Mucosa of descending colon (tissue), 3 donors: ENCODE measurements at places on chromosomes 7 and 10. TPM values are rescaled to one million over a fixed set of nuclear protein-coding genes. Genes with fewer than 3 reads are reported as not detected.

DNA sequence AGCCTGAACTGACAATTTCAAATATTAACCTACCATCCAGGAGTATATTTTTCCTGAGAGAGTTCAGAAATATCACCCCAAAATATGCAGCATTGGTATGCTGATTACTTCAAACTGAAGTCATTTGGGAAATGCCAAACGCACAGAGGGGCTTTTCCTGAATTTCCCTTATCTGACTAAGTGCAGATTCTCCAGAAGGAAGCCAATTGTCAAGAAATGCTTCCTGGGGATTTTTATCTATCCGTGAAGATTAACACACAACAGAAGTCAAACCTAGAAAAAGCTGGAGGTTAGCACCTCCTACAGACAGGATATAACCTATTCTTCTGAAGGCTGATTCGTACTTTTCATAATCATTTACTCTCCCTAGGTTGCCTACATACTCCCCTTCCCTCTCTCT, 91.0 kb downstream of the AKR1D1 start:
- no peak for DNase-seq

DNA sequence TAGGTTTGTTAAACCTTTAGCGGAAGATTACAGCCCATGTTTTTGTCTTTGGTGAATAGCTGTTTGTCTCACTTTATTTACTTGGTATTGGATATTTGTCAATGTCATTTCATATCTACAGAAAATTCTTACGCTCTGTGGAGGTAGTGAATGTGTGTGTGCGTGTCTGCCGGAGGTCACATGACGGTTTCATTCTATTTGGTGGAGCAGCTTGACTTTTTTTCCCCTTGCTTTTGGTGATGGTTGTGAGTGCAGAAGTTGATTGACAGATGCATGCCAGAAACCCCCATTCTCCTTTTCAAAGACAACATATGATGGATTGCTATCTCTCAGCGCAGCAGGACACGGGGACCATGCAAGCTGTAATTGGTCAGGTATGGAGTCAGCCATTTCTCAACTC, at the start of gene POU6F2:
POU6F2 (plus strand) TSS at position 225 of the 400 bp plus-strand sequence; CDS start at position 270, 45 bp downstream.
- no peak for DNase-seq

DNA sequence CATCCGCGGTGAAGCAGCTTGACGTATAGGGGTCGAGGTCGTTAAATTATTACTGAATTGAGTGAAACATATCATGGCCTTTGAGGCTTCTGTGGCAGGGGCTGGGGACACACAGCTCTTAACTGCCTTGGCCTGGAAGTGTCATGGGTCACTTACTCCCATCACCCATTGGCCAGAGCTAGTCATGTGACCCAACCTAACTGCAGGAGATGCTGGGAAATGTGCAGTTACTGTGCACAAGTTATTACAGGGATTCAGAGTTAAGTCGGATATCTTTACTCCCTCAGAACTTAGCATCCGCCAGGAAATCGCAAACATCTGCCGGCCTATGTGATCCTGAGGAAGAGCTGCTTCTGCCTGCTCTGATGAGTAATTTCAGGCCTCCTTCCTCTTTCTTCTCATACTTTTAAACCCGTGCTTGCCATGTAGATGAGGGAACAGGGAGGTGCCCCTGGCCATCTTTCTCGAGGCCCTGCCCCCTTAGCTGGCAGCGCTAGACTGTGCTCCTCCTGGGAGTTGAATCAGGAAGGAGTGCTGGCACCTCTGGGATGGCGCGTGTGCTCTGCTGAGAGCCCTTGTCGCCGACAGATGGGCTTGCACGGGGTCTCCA, 203.6 kb downstream of the TCF7L2 start:
- DNase-seq = no peak

GRCh38 chr10:92263396-92263795, 27.5 kb downstream of the CPEB3 start:
- DNase-seq = no peak

DNA sequence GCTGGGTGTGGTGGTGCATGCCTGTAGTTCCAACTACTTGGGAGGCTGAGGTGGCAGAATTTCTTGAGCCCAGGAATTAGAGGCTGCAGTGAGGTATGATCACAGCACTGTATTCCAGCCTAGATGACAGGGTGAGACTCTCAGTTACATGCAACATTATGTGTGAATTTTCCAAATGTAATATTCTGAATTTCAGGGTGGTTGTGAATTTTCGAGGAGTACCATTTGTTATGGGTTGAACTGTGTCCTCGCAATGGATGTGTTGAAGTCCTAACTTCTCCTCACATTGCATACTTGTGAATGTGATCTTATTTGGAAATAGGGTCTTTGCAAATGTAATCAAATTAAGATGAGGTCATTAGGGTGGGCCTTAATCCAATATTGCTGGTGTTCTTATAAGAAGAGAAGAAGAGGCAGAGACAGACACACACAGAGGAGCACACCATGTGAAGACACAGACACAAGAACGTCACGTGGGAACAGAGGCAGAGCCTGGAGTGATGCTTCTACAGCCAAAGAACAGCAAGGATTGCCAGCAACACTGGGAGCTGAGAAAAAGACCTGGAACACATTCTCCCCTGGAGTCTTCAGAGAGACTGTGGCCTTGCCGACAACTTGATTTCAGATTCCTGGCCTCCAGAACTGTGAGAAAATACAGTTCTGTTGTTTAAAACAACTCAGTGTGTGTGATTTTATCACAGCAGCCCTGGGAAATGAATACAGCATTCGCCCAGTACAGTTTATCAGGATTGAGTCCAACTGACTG, 91.9 kb downstream of the ZNF783 start:
- DNase-seq = no peak

GRCh38 chr10:70321897-70322890, 38.4 kb upstream of the NPFFR1 start:
- no peak for DNase-seq

DNA sequence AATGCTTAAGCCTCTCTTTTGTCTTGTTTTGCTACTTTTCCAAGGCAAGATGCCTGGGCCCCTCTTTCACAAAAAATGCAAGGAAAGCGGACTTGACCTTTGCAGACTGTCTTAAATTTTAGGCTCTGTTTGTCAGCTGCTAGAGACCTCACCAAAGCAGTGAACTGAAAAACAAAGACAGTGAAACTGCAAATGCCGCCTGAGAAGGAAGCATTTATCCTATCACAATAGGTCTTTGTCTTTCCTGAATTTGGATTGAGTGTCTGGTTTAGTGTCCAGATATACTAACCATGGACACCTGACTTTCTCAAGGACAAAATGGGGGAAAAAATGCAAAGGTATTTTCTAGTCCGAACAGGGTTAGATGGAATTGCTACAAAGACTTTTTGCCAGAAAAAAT, 256.9 kb downstream of the INHBA start:
- no peak for DNase-seq

- DNase-seq = no peak
These were observed 14.8 kb downstream of the CCL24 start for GRCh38 chr7:75798770-75799169.

GRCh38 chr7:149284343-149284742, 22.3 kb downstream of the ZNF783 start:
- no peak for DNase-seq

DNA sequence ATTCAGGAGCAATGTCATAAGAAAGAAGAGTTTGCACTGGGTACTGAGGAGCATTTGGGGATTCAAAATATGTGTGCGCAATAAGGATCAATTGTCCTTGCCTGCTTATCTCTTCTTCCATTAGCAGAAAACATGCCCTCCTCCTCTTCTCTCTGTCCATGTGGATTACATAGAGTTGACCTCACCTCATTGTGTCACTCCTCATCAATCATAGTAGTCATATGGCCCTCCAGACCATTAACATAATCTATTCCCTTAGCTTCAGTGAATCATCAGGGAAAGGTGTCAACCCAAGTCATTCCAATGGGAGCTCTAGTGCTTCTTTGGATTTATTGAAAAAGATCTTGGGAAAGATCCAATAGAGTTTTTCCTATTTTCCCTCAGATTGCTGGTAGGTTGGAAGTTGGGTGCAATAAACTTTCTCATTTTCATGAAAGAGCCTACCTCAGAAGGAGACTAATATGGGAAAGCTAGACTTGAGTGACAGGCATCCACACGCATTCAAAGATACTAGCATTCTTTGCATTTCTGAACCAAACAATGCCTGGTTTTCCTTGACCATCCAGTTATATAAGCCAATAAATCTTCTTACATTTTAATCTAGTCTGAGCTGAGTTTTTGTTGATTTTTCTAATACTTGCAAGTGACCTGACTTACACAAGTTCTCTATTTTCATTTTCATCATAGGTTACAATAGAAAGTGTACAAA, 71.5 kb upstream of the FAM13C start:
- no peak for DNase-seq

DNA sequence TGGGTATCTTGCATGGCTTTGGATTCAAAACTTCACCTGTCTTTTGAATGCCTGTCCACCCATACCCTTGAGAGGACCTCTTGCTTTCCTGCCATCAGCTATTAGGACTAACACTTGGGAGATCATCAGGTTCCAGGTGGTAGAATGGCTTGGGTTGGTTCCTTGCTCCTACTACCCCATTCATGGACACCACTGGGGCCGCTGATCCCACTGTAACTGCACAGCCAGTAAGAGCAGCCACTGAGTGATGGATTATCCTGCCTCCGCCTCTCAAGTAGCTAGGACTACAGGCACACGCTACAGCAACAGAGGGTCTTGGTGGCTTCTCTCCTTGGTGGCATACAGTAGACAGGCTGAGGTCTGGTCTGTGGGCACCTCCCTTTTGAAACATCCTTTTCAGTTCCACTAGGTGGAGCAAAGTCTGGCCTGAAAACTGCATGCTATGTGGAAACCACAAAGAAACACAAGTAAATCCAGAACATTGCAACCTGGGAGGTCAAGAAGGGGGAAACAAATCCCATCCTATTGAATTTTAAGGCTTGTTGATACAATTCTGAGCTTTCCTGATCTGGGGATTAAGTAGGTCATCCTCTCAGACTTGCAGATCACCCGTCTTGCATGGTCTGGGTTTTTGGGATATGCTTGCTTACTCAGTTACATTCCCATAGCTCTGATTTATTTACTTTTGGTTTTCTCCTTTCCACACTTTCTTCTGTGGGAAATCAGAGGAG, 9.4 kb downstream of the WBP1L start:
- DNase-seq = no peak

DNA sequence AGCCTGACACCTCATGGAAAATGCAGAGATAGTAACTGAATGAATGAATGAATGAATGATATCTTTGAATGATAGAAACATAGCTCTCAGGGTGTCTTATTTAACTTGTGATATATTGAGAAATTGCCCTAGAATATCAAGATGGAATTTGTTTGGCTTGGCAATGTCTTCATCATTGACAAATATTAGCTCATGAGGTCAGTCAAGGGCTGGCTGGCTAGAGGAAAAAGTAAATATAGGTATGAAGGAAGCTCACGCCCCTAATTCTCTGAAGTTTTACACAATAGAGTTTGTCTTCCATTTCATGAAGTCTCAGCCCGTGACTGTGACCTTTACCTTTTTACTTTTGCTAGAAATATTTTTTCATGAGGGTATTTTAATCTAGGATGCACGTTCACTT, 305.2 kb downstream of the ADARB2 start:
- DNase-seq = no peak

DNA sequence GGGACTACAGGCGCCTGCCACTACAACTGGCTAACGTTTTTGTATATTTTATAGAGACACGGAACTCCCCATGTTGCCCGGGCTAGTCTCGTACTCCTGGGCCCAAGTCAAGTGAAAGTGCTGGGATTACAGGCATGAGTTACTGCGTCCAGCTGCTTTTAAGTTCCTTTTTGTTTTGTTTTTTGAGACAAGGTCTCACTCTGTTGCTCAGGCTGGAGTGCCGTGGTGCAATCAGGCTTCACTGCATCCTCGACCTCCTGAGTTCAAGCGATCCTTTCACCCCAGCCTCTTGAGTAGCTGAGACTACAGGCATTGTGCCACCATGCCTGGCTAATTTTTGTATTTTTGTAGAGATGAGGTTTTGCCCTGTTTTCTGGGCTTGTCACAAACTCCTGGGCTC, 155.0 kb downstream of the GALNT17 start:
- no peak for DNase-seq

GRCh38 chr7:40148671-40149070, 13.9 kb downstream of the SUGCT start:
- DNase-seq = no peak

GRCh38 chr7:27872356-27873275, 132.7 kb downstream of the TAX1BP1 start:
- no peak for DNase-seq

GRCh38 chr7:108794466-108794865, 224.8 kb downstream of the DNAJB9 start:
- no peak for DNase-seq

- no peak for DNase-seq
These were observed 108.4 kb downstream of the HIPK2 start for GRCh38 chr7:139669106-139670061.

- no peak for DNase-seq
These were observed 146.8 kb downstream of the CYP26A1 start for GRCh38 chr10:93220296-93221170.

- DNase-seq = no peak
These were observed 647.6 kb downstream of the TNS3 start for GRCh38 chr7:46934198-46934825.

- no peak for DNase-seq
These were observed 802.3 kb upstream of the SORCS1 start for GRCh38 chr10:107966826-107967225.

- no peak for DNase-seq
These were observed 119.5 kb downstream of the CCSER2 start for GRCh38 chr10:84447701-84448400.

DNA sequence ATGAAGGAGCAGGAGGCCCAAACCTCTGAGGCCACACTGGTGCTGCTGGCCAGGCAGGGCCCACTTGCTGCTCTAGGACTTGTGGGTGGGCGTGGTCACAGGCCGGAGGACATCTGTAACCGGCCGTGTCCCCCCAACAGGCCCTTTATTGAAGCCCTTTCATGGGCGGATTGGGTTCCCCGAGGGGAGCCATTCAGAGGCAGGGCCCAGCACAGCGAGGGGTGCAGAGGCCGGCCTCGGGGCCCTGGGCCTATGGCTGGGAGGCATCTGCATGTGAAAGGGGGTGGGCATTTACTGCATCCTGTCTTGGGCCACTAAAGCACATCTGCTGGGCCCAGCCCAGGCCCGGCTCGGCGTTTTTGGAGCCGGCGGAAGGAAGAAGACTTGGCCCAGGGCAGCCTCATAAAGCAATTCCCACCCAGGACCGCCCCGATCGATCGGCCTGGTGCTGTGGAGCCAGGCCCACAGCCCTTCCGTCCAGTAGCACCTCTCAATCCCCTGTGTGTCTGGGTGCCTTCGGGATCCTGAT, 8.4 kb downstream of the LHPP start:
- DNase-seq = no peak

Gene PRPS1L1
- total RNA-seq = not detected

Gene TRIL
- 0.96 TPM for total RNA-seq

Gene SLC16A12
- 0.23 TPM for total RNA-seq

Gene GARIN1A
- 1.9 TPM for total RNA-seq

Gene AKR1C4
- total RNA-seq = not detected

Gene ANKRD7
- total RNA-seq = not detected

Gene FANK1
- total RNA-seq = 10.3 TPM

Gene BTBD16
- 0.16 TPM for total RNA-seq

Gene CALML3
- total RNA-seq = 0.17 TPM

Gene SPDYE16
- not detected for total RNA-seq

Gene AP4M1
- 30.9 TPM for total RNA-seq

Gene C7orf33
- not detected for total RNA-seq
